Hair follicular keratinocyte (primary cell): ENCODE measurements at places on chromosomes 2 and 18. TPM values are rescaled to one million over a fixed set of nuclear protein-coding genes. Genes with fewer than 3 reads are reported as not detected.

B4GALT6 gene
- 5.2 and 7.7 TPM in 2 replicates for total RNA-seq

PSD4 gene
- total RNA-seq = 38.2 and 44.3 TPM in 2 replicates

LRP1B gene
- under 0.01 TPM in 1 of 2 replicates, not detected in the other for total RNA-seq

MLPH gene
- 1.7 and 9.9 TPM in 2 replicates for total RNA-seq

DNER gene
- total RNA-seq = 4.6 and 8.0 TPM in 2 replicates

ERLEC1 gene
- 53.3 and 60.8 TPM in 2 replicates for total RNA-seq

VWC2L gene
- total RNA-seq = not detected in 2 replicates
